ENCODE measurements at places on chromosomes 4 and X.

DNA sequence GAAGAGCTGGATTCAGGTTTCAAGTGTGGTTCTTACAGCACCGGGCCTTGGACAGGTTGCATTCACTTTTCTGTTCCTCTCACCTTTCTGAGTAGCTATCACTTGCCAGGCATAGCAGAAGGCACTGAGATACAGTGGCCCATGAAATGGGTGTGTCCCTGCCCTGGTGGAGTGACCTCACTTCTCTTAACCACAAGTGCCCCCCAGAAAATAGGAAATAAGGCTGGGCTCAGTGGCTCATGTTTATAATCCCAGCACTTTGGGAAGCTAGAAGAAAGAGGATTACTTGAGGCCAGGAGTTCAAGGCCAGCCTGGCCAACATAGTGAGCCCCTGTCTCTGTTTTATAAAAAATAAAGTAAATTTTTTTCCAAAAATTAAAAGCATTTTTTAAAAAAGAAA lies 101.7 kb upstream of the KIT start:
- no peak for DNase-seq

- DNase-seq = no peak
Measured at GRCh38 chr4:156723951-156724668, 247.5 kb downstream of the PDGFC start.

DNA sequence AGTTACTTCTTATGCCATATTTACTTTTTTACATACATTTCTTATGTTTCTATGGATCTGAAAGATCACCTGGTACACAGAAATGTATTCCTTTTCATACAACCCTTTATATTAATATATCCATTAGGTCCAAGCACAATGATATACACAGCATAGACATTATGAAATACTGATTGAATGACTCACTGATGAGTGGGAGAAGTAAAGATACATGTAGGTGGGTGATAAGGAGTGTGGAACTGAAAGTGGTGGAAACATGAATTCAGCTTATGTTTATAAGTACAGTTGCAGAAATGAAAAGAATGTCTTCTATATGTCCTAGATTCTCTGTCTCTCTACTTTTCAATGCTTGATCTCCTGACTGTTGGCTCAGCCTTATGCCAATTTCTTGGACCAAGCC lies 87.9 kb downstream of the YIPF7 start:
- DNase-seq = no peak

GRCh38 chr4:71266090-71266794 lies 72.6 kb upstream of the SLC4A4 start:
- no peak for DNase-seq

DNA sequence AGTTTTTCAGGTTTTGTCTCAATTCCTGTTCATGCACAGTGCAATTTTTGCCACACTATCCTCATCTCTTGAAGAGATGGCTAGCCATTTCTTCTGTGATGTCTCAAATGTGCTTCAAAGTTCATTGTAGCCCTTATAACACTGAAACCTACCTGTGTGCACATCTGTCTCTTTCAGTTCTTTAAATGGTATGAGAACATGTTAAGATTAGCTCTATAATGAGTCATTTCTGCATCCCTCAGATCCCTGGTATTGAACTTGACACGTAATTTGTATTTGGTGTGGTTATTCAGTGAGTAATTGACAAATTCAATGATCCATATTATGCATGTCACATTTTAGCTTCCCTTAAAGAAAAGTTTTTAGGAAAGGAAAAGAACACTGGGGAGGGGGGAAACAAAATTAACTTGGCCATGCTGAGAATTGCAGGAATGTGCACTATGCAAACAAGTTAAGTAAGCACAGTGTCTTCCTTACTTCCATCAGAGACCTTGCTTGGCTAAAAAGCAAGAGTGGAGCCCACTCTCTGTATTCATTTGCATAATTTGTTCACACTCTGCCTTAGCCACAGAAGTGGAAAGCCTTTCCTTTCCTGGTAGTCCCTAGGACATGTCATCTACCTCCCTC lies 659.8 kb upstream of the MAGEB2 start:
- DNase-seq = no peak

GRCh38 chrX:9117851-9118250 lies 83.9 kb upstream of the FAM9B start:
- no peak for DNase-seq
